Stimulated activated CD8-positive, alpha-beta memory T cell treated with anti-CD3 and anti-CD28 coated beads, Interleukin-7, amount 100 ng/mL, for 1 hour (primary cell): ENCODE measurements at places on chromosomes 2 and 18.

GRCh38 chr2:187383043-187383800 is 64.8 kb downstream of the CALCRL start:
- DNase-seq: no peak

DNA sequence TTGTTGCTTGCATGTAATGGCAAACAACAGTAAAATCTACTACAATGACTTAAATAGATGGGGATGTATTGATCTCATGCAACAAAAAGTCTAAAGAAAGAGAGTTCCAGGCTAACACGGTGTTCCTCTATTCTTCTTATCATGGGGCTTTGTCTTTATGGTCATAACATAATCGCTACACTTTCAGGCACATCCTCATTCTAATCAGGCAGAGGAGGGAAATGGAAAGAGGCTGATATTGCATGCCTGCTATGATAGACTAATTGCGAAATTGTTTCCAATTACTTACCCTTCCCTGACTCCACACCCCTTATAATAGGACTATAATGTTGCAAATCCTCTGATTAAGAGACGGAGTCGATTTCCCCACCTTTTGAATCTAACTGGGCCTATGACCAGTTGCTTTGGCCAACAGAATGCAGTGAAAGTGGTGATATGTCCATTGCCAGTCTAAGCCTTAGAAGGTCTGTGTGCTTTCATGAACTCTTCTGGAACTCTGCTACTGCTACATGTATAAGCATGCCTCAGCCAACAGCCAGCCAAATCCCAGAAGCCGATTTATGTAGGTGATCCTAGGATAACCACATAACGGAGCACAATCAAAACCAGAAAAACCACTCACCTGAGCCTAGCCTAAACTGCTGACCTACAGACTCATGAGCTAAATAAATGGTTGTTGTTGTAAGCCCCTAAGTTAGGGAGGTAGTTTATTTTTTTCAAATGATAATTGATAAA is 180.3 kb upstream of the TACR1 start:
- DNase-seq: no peak

DNA sequence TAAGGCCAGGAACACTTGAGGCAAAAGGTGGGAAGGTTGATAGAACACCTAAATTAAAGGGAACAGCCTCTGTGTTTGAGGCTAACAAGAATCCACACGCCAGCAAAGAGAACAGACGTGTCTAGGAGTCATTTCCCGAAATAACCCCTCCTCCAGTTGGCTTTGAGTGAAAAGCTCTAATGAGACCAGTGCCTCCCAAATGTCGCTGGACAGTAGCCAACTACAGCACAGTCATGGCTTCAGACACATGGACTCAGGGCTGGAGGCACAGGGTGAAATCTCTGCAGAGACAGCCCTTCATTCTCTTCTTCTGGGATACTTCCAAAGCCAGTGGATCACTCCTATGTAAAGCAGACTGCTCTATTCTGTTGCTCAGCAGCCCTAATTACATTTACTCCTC is 49.6 kb downstream of the SOWAHC start:
- no peak for DNase-seq

DNA sequence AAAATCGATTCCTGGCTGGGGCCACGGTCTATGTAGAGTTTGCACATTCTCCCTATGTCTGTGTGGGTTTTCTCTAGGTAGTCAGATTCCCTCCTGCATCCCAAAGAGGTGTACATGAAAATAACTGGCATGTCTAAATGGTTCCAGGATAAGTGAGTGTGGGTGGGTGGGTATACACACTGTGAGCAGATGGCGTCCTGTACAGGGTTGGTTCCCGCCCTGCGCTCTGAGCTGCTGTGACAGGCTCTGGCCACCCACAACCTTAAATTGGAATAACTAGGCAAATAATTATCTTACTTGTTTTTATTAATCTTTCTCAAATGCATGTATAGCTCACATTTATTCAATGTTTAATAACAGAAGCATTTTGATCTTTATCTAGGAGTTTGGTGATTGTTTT is 16.3 kb downstream of the THOC1 start:
- DNase-seq: no peak

- DNase-seq: no peak
Observed at GRCh38 chr2:196331143-196331542, 159.8 kb upstream of the STK17B start.

DNA sequence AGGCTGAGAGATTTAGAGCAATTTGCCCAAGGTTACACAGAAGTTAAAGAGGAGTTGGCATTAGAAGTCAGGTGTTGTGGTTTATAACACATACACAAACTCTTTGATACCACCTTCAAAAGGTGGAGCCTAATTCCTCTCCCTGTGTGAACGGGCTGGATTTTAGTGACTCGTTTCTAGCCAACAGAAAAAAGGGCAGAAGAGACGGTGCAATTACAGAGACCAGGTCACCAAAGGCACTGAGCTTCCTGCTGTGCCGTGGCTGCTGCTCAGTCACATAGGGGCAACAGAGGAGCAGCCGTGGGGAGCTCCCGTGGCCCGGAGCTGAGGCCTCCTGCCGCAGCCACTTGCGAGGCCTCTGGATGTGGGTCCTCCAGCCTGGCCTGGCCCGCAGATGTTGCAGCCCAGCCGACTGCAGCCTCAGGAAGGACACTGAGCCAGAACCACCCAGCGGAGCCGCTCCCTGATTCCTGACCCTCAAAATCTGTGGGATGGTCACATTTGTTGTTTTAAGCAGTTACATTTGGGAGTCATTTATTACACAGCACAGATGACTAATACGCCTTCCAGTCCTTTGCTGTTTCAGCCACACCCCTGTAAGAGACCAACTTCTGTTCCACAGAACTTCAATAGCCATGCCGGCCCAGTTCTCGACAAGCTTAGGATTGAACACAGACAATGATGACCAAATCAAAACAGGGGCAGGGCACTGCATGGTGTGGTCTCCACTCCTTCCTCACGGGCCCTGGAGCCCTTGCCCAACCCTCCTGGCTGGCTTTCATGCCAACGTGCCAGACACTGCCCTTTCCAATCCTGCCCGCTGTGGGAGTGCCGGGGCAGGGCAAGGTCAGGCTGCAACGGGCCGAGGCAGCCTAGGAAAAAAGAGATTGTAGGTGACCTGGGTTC is 17.1 kb downstream of the EDAR start:
- no peak for DNase-seq

- DNase-seq: no peak
Observed at GRCh38 chr2:40113272-40113968, 334.4 kb upstream of the THUMPD2 start.

- DNase-seq: no peak
Observed at GRCh38 chr18:23740105-23740830, 51.0 kb downstream of the LAMA3 start.

GRCh38 chr2:201618744-201619662 is 24.3 kb downstream of the TMEM237 start:
- no peak for DNase-seq

DNA sequence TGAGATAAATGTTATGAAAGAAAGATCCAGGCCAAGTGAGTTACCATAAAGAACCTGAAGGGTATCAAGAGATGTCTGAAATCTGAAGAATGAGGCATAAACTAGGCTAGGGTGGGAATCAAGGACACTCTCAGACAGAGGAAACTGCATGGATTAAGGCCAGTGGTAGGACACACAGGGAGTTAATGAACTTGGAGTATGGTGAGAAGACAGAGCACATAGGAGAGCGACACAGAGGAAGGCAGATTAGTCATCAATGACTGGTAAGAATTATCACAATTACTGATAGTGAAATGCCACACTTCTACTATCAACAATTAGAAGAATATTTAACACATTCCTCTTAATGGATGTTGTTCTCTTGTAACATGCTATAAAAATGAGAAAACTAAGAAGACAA is 76.9 kb downstream of the TTC21B start:
- no peak for DNase-seq

DNA sequence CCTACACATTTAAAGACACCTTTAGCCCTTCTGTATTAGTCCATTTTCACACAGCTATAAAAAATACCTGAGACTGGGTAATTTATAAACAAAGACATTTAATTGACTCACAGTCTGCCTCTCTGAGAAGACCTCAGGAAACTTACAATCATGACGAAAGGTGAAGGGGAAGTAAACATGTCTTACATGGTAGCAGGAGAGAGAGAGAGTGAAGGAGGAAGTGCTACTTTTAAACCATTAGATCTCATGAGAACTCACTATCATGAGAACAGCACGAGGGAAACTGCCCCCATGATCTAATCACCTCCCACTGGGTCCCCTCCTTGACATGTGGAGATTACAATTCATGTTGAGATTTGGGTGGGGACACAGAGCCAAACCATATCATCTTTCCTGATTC is 946.6 kb downstream of the SLC4A3 start:
- DNase-seq: no peak

DNA sequence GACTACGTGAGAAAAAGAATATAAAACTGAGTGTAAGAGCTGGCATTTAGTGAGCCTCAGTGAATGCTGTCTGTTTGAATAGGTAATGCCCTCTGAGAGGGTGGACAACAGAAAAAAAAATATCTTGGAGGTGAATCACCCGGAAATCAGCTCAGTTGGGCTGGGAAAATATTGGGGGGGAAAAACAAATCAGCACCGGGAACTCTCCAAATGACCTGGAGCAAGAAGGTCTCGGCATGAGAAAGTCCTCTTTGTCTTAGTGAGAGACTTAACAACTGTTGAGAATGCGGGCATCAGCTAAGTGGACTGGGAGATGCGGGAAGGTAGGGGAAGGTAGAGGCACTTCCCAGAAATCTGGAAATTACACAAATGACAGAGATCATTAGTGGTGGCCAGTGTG is 109.4 kb upstream of the POU3F3 start:
- DNase-seq: no peak

- no peak for DNase-seq
Observed at GRCh38 chr2:147366279-147366678, 478.6 kb upstream of the ACVR2A start.

GRCh38 chr18:13566941-13567746 is 159.2 kb downstream of the FAM210A start:
- DNase-seq: no peak
